ENCODE measurements at places on chromosomes 7 and 10. TPM values are rescaled to one million over a fixed set of nuclear protein-coding genes. Genes with fewer than 3 reads are reported as not detected.
A peak's percentile ranks its signal among the peaks of the same experiment; 100 is the strongest.

- DNase-seq: peak; percentile 96
Measured at GRCh38 chr7:27095897-27096767, at the start of gene HOXA1. HOXA1 (minus strand) TSS chr7:27096000; CDS start chr7:27095912, 88 bp downstream.

- no peak for DNase-seq
Measured at GRCh38 chr10:7986851-7987250, 67.6 kb upstream of the GATA3 start.

- no peak for DNase-seq
Measured at GRCh38 chr7:50798126-50798525, 15.4 kb upstream of the GRB10 start.

The JCAD gene
- 11.0 TPM for total RNA-seq

The AKR1C2 gene
- 87.5 TPM for total RNA-seq
